ENCODE measurements at places on chromosomes 11 and 22.

- no peak for DNase-seq
These were observed 32.8 kb upstream of the WNT7B start for GRCh38 chr22:46009730-46010129.

- DNase-seq: no peak
These were observed 198.7 kb upstream of the LUZP2 start for GRCh38 chr11:24298146-24298545.

GRCh38 chr11:62926680-62927455 lies 5.7 kb upstream of the CHRM1 start:
- DNase-seq: no peak

- peak; percentile 27 for DNase-seq
These were observed 11.0 kb upstream of the SLC5A4 start for GRCh38 chr22:32265882-32266767.

DNA sequence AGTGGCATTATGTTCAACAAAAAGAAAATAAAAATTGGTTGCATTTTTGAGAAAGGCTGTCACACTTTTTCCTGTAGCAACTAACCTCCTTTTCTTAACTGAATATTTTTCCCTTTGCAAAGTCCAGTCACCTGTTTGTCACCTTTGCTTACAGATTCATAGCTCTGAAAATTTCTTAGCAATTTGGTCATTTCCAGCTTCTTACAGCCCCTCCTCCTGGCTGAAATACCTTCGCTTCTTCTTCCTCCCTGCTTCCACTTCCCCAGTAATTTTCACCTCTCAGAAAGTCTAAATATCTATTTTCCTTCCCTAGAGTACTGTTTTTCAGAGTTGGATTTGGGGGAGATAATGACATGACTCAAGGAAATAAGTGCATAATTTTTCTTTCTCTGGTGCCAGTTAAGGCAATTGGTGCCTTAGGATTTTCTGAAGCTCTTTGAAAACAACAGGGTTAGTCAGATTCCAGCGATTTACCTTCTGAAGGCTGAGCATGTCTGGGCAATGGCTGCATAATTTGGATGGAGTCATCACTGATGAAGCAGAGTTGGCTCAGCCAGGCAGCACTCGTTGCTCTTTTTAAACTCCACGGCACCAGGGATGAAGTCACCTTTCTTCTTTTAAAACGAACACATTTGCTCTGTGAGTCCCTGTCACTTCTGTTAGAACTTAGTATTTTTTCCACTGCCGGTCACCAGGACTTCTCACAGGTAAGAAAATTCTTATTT lies 62.1 kb upstream of the AMOTL1 start:
- no peak for DNase-seq

DNA sequence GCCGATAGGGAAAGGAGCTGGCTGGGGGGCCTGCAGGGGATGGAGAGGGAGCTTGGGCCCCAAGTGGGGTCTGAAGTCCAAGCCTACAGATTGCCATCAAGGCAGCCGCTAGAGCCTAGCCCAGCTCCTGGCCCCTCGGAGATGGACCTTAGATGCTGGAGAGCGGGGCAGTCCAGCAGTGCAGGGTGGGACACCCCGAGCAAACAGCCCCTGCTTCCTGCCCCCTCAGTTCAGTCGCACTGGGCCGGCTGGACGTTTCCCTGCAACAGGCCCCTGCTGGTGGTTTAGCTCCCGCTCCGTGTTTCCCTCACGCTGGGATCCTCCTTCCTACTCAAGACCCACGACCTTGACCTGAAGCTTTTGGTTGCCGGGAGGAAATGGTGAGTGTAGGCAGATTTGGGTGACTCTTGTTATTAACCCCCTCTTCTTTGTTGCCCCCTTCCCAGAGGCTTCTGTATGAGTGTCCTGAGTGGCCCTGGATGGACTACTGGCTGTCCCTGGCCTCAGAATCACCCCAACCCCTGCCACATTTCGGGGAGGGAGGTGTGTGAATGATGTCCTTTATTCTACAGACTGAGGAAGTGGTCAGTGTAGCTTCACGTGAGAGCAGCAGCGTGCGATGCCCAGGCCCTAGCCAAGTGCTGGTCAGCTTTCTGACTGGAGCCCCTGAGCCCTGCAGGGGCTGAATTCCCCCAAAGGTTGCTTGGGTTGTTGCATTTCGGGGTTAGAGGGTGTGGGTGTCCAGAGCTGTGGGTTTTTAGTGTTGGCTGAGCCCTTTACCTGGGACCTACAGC lies 2.7 kb downstream of the ST3GAL4 start:
- no peak for DNase-seq

- no peak for DNase-seq
These were observed 2.3 kb downstream of the BAD start for GRCh38 chr11:64281957-64282770.

DNA sequence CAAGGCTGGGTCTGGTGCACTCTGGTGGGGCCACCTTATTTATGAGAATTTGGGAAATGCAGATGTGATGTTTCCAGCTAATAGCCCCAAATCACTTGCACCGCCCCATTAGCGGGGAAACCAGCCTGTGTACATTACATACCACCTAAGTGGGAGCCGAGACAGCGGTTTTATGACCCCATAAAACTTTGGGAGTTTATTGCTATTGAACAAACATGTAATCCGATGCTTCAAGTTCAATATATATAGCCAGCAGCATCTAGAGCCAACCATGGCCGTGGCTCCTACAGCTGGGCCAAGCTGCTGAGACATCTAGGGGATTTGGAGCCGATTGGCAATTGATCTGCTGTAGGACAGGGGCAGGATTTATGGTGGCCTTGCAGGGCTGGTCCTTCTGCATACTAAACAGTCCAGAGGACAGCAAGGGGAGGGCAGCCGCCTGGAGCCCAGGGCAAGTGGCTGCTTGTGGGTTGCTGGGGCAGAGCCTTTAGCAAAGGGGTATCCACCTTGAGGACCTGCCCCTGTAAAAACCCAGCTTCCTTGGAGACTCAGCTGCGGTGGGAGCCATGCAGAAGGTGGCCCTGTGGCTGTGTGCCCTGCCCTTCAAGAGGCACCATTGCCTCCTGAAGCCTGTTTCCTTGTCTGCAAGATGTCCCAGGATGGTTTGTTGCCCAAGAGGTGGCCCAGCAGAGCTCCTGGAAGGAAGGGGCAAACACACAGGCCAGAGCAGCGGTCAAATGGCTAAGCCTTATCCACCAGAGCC lies 47.9 kb upstream of the CCDC188 start:
- DNase-seq: no peak
